Activated CD4-positive, alpha-beta T cell treated with anti-CD3 and anti-CD28 coated beads for 36 hours (primary cell): ENCODE measurements at places on chromosomes 1 and 21. TPM values are rescaled to one million over a fixed set of nuclear protein-coding genes. Genes with fewer than 3 reads are reported as not detected.

The FMOD gene
- total RNA-seq: 0.87 TPM

The RAB7B gene
- total RNA-seq: not detected

The ADSS2 gene
- total RNA-seq: 52.8 TPM

The CTTNBP2NL gene
- 3.3 TPM for total RNA-seq

The SSX2IP gene
- 12.3 TPM for total RNA-seq

The FYB2 gene
- not detected for total RNA-seq
